ENCODE measurements at places on chromosomes 4 and X.

GRCh38 chr4:153954654-153955053 lies 165.8 kb upstream of the SFRP2 start:
- no peak for DNase-seq

DNA sequence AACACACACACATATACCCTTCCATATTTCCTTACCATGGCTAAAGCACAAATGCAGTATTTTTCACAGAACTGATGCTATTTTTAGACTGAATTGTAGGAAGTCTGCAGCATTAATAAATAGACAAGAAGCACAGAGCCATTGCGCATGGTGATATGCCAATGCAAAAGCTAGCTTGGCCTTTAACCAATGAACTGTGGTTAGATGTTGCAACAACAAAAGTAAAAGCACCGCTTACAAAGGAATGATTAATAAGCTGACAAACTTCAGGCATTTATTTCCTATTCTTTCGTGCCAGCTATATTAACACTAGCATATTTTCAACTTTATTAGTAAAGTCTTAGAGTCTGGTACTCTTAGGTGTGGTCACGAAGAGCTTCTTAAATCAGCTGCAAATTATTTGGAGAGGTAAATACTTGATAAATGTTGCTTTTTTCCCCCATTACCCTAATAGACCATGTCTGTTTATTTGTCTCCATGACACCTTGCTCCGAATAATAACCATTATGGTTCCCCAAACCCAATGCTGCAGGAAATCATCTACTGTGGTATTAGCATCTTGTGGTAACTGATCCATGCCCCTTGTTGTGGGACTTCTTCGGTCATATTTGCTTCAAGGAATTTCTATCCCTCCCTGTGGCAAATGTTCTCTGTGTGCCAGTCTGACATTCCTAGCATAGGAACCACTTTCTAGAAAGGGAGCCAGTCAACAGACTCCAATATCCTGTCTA lies 306.1 kb upstream of the TAPT1 start:
- no peak for DNase-seq

DNA sequence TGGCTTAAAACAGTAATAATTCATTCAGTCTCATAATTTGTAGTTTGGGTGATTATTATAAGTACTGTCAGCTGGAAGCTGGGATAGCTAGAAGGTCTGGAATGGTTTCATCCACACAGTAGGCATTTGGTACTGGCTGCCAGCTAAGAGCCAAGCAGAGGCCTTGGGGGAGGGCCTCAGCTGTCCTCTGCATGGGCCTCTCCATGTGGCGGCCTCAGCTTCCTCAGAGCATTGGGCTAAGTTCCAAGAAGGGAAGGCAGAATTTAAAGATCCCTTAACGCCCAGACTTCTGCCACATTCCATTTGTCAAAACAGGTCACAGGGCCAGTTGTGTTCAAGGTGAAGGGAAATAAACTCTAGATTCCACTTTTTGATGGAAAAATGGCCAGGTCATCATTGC lies 93.3 kb downstream of the NEUROG2 start:
- DNase-seq = no peak

- DNase-seq = no peak
Observed at GRCh38 chrX:28787206-28787605, 200.0 kb downstream of the IL1RAPL1 start.

GRCh38 chr4:69995526-69996016 lies at the start of gene STATH:
TSS of gene STATH (plus strand) at chr4:69995966. CDS start at chr4:69998438, 2,472 bp downstream.
- DNase-seq = no peak

DNA sequence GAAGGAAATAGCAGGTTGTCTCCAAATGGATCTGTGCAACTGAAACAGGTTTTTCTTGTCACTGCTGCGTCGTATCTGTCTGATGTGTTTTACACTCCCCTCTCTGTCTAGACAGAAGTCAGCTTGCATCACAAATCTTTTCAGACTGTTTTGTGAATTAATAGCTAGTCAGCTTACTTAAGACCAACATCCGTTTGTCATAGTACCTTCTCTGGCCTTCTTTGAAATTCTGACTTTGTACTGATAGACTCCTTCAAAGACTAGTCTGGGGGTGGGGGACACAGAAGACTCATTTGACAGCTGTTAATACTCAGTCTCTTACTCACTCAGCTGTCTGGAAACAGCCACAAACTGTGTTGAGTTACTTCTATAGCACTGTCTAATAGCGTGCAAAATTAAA lies 197.8 kb downstream of the PALLD start:
- no peak for DNase-seq

GRCh38 chr4:54525602-54526001 lies 132.2 kb upstream of the KIT start:
- DNase-seq = no peak

- DNase-seq = no peak
Observed at GRCh38 chr4:168878623-168879022, 131.4 kb downstream of the CBR4 start.

GRCh38 chr4:47930971-47931804 lies 16.8 kb upstream of the NFXL1 start:
- DNase-seq = no peak

- DNase-seq = no peak
Observed at GRCh38 chr4:16043642-16044498, 40.0 kb downstream of the PROM1 start.

GRCh38 chr4:121072224-121073003 lies at the start of gene NDNF:
TSS of gene NDNF (minus strand) at chr4:121072535. CDS start at chr4:121045837, 26,698 bp downstream.
- peak; percentile 70 for DNase-seq

GRCh38 chrX:1676866-1677265 lies 62.0 kb downstream of the ASMT start:
- no peak for DNase-seq

- DNase-seq = no peak
Observed at GRCh38 chrX:117969328-117969727, 147.3 kb downstream of the KLHL13 start.

- DNase-seq = no peak
Observed at GRCh38 chr4:5924461-5925125, 31.7 kb upstream of the CRMP1 start.

DNA sequence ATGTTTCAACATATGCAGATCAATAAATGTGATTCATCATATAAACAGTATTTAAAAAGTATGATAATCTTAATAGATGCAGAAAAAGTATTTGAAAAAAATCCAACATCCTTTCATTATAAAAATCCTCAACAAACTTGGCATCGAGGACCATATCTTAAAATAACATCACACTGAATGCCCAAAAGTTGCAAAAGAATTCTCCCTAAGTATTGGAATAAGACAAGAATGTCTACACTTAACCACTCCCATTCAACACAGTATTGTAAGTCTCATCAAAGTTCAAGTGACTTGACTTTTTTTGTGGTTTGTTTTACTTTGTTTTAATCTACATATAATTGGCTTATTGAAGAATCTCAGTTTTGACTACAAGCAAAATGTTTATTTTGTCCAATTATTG lies 779.0 kb upstream of the SLIT2 start:
- DNase-seq = no peak

GRCh38 chr4:94413085-94413840 lies 38.5 kb upstream of the PDLIM5 start:
- DNase-seq = no peak

DNA sequence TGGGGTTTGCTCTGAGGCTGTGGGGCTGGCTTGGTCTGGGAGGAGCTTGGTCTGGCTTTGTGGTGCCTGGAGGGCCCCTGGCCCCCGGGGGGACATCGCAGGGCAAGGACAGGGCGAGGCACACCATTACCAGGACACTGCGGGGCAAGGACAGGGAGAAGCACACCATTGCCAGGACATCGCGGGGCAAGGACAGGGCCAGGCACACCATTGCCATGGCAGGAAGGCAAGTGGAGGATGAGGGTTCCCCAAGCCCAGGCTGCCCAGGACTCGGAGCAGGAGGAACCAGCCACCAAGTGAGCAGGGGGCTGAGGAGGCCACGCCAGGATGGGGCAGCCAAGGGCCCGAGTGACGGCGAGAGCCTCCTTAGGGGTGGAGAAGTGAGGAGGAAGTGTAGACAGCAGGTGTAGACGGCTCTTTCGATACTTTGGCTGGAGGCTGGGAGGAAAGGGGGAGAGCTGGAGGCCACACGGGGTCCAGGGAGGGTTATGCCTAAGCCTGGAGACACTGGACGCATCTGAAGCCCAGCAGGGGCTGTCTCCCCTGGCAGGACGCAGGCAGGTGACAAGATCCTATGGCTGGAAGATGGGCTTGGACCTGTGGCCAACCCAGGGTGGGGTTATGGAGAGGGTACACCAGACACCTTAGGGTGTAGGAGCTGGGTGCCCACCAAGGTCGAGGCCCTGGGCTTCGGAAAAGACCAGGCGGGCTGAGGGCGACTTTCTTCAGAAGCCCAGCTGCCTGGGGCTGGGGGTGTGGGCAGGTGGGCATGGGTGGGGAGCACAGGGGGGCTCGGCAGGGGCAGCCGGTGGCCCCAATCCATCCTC lies 7.3 kb downstream of the NKX1-1 start:
- no peak for DNase-seq

GRCh38 chr4:164956766-164957643 lies 20.5 kb downstream of the TRIM61 start:
- DNase-seq = peak; percentile 89

- no peak for DNase-seq
Observed at GRCh38 chr4:168609369-168609768, 112.5 kb downstream of the PALLD start.

GRCh38 chr4:2686379-2687265 lies 69.5 kb downstream of the TNIP2 start:
- DNase-seq = no peak

DNA sequence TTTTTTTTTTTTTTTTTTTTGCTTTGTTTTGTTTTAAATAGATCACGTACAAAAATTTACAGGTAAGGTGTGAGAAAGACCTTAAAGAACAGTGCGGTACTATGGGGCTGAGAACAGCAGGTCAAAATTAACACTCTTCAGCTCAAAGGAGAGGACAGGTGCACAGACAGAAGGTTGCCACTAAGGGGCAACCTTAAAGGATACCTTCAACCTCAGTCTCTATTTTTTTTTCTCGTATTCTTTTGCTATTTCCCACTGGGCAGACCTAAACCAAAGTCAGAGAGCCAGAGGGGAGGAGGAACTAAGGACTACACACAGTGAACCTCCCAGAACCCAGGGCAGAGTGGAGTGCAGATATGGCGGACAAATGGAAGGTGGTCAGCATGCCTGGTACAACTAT lies 1984.3 kb upstream of the IGFBP7 start:
- no peak for DNase-seq

- no peak for DNase-seq
Observed at GRCh38 chr4:171979461-171979860, 166.3 kb downstream of the GALNTL6 start.

GRCh38 chrX:3252744-3253143 lies 93.7 kb downstream of the MXRA5 start:
- no peak for DNase-seq

DNA sequence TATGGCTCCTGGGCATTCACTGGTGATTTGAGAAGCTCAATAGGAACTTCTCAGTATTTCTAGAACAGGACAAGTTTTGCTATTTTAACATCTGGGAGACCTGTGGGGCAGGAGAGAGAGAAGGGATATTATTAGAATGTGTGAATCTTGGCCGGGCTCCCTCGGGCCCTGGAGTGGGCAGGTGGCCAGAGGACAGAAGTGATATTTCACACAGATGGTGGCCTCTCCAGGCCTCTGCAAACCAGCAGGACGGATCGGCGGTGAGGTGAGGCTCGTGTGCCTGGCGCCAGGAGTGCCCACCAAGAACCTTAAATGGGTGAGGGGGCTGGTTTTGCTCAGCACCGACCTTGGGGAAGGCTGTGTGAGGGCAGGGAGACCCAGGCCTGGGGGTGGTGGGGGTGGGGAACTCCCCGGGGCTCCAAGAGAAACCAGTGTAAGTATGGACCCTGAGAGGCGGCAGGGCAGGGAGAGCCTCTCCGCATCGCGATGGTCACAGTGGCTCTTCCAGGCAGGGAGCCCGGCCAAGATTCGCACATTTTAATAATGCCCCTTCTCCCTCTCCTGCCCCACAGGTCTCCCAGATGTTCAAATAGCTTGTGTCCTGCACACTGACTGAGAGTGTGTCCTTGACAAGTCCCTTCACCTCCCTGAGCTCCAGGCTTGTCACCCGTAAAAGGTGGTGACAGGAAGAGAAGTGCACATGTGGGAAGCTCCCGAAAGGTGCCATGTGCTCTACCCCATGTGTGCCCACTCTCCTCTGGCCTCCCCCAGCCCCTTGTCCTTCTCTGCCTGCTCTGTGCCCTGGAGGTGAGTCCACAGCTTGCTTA lies 64.9 kb downstream of the SORCS2 start:
- DNase-seq = no peak

DNA sequence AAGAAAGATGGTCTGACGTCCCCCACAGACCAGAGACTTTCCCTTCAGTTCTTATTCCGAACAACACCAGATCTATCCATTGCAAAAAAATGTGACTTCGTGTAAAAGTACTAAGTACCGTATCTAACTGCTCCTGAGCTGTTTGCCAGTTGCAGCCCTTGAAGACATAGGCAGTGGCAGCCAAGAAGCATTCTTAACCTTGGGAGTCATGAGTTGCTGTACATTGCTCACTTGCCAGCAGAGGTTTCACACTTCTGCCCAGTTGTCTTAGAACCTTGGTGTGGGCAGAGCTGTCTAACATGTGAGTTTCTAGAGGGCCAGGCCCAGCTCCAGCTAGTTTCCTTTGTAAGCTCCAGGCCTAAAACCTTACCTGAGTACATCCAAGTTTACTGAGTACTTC lies 10.5 kb upstream of the CHRDL1 start:
- DNase-seq = no peak

DNA sequence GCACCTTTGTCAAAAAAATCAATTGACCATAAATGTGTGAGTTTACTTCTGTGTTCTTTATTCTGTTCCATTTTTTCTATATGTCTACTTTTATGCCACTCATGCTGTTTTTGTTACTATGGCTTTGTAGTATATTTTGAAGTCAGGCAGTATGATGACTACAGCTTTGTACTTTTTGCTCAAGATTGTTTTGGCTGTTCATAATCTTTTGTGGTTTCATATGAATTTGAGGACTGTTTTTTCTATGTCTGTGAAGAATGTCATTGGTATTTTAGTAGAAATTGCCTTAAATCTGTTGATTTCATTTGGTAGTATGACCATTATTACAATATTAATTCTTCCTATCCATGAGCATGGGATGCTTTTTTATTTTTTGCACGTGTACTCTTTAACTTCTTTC lies 346.8 kb downstream of the PPP3CA start:
- DNase-seq = no peak

DNA sequence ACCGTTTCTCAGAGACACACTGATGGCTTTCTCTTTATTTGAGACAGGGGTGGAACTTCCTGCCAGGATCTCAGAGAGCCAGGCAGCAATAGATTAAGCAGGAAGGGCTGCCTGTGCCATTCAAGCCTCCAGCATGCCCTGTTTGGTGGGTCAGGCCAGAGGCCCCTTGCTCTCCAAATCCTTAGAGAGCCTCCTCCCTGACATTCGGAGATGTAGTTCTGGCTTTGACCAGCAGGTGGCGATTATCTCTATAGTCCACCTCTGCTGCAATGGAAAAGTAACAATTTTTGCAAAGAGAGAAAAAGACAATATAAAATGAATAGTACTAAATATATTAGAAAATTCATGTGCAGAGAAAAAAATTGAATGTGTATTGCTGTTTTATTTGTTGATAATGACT lies 93.9 kb downstream of the NXF2B start:
- DNase-seq = peak; percentile 78

GRCh38 chr4:56612282-56612681 lies 68.8 kb downstream of the HOPX start:
- no peak for DNase-seq

Data from activated naive CD4-positive, alpha-beta T cell treated with anti-CD3 and anti-CD28 coated beads for 36 hours (primary cell).